ENCODE measurements at places on chromosomes 11 and 22.

DNA sequence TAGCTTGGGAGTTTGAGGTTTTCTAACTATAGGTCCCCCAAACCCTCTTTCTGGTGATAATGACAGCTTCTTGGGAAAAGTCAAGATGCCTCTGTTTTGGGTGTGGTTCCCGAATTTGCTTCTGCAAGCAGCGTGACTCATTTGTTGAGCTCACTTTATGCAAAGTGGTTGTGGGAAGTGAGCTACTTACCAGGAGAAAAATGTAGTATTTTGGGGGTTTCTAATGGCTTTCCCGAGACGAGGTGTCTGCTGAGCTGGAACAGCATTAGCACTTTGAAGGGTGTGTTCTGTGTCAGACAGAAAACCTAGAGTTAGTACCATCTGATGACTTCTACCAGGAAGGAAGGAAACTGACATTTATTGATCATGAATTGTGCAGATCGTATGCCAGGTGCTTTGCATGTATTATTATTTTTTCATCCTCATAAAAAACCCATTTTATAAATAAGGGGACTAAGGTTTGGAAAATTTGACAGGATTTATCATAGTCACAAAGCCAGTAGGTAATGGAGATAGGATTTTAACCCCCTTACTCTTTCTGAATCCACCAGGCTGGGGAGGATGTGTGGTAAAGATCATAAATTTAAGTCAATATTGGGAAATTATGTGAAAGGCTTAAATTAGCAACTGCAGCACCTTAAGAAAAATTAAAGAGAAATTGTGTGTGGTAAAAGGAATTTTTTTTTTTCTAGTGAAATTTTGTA lies 108.8 kb upstream of the CD44 start:
- no peak for DNase-seq

DNA sequence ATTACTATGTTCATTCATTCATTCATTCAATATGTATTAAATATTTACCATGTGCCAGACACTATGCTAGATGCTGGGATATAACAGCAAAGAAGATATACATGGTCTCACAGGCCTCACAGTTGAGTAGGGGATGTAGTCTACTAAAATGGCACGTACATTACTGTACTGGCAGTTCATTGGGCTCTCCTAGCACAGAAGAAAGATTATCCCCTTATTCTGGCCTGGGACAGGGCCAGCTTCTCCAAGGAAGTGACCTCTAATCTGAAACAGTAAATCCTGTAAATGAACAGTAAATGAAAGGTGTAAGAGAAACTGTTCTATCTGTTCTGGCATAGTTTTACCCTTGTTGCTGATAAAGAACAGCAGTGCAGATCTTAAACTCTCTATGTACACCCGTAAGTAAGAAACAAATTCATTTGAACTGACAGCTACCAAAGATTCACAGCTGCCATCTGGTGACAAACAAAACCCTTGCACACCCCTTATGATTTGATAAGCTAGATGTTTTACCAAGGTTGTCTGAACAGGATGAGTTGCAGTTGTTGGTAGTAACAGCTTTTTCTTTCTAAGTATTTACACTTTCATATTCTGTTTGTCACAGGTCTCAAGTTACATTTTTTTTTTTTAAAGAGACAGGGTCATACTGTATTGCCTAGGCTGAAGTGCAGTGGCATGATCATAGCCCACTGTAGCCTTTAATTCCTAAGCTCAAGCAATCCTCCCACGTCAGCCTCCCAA lies 263.1 kb downstream of the TMEM135 start:
- DNase-seq, result no peak

DNA sequence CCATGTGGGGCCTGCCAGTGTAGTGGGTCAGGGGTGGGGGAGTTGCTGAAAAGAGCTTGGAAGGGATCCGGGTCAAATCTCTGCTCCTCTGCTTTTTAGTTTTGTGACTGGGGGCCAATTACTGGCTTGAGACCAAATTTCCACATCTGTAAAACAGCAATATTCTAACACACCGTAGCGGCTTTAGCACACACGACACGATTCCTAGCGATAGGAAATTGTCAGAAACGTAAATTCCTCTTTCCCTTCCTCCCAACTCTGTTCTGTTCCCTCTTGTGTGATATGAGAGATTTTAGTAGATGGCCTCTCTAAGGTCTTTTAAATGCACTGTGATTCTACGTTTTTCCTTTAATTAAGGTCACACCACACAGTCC lies 71.9 kb downstream of the MICAL2 start:
- no peak for DNase-seq

DNA sequence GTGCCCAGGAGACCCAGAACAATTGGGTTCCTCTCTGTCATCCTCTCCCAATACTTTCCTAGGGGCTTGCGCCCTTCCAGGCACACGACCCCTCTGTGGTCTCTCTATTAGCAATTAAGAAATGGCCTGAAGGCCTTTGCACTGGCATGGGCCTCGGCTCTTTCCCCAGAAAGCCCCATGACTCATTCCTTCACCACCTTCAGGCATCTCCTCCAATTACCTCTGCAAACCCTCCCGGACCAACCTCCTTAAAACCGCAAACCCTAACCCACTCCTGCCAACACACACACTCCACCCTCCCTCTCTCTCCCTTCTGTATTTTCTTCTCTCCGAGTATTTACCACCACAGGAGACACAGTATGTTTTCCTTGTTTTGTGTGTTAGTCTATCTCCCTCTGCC lies 36.7 kb downstream of the LARGE1 start:
- DNase-seq, result no peak

GRCh38 chr11:125155100-125155444 lies 9.5 kb upstream of the PKNOX2 start:
- no peak for DNase-seq

- DNase-seq, result no peak
Observed at GRCh38 chr11:94803491-94803890, 35.3 kb downstream of the AMOTL1 start.

GRCh38 chr22:25066861-25067435 lies 114.4 kb downstream of the KIAA1671 start:
- DNase-seq, result no peak

GRCh38 chr11:32870676-32871075 lies 21.9 kb upstream of the QSER1 start:
- no peak for DNase-seq

- no peak for DNase-seq
Observed at GRCh38 chr11:20029193-20029592, 131.1 kb downstream of the DBX1 start.

GRCh38 chr11:65279741-65280440 lies 18.1 kb downstream of the POLA2 start:
- DNase-seq, result no peak

- no peak for DNase-seq
Observed at GRCh38 chr11:47478651-47479329, 29.9 kb upstream of the RAPSN start.

- no peak for DNase-seq
Observed at GRCh38 chr11:35539781-35540281, 14.4 kb upstream of the PAMR1 start.

DNA sequence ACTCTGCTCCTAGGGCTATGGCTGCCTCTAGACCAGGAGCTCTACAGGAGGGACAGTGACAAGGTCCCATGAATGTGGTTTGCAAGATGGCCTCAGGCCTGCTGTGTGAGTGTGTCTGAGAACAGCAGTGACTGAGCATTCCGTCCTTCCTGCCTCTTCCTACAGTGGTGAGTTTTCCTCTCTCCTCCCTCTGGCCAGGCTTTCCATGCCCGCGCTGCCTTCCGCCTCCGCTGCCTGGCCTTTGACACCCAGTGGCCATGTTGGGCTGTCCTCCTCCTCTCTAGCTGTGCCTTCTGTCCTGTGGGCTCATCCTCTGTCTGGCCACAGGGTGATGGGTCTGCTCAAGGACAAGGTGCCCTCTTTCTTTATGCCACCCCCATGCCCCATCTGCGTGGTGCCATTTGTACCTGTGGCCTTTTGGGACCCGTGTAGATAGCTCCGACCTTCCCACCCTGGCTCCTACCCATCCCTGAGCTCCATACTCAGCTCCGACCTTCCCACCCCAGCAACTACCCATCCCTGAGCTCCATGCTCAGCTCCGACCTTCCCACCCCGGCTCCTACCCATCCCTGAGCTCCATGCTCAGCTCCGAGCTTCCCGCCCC lies 970.4 kb downstream of the BRD1 start:
- no peak for DNase-seq

GRCh38 chr11:114209904-114210303 lies 86.3 kb upstream of the NNMT start:
- DNase-seq, result no peak

DNA sequence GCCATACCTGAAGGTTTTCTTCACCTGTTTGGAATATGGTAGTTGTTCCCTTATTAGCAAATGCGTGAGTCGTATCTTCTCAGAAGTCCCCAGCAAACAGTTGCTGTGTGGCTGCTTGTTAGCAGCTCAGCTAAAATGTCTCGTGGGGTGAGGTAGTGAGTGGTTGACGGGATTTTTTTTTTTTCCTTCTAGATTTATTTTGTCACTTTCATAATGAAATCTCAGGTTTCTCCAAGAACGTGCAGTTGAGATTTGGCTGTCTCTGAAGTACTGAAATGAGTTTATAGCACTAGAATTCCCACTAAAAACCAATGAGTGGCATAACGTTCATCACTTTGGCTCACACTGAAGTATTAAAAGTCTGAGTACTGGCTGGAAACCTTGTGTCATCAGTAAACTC lies 16.8 kb downstream of the RCN1 start:
- no peak for DNase-seq

DNA sequence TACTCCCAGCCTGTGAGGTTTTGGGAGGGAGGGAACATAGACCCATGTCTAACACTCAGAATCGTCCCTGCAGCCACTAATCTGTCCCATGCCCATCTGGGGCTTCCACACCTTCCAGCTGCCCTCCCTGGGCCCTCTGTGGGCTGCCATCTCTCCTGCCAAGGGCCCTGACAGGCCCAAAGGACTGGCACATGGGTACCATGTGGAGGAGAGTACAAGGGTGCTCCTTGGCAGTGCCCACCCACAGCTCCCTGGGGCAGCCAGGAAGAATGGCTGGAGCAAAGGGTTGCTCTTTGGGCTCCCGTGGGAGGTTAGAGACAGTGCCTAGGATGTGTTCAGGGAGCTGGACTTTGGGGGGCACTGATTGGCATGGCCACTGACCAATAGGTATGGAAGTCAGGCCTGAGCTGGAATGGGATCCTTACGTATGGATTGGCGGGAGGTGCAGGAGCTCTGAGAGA lies 56.8 kb downstream of the CD82 start:
- no peak for DNase-seq

GRCh38 chr11:790721-791564 lies 1.1 kb upstream of the CEND1 start:
- no peak for DNase-seq

DNA sequence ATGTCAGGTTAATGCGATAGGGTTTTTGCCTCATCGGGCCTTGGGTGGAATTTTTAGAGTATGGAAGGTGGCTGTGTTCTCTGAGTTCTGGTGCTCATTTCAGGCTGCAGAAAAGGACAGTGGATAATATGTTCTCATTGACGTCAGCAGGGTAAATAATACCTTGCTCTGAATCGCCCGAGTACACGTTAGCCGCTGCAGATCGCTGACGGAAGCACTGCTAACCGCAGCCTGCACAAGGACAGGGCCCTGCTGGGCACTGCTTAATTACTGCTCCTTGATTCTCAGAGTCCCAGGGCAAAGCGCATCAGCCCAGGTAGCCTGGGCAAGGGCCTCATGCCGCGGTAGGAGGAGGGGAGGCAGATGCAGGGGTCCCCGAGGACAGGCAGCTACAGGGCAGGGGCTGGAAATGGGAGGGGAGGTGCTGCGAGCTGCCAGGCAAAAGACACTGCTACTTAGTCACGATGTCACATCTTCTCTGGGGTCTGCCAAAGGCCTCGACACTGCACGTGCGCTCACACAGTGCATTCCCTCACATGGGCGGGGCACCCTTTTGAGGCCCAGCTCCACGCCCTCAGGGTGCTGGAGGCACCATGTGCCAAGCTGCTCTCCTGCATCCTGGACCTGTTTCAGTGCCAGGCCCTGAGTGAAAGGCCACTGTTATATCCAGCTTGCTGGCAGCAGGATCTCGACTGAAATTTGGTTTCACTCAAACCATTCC lies 35.2 kb downstream of the PPP2R1B start:
- no peak for DNase-seq

DNA sequence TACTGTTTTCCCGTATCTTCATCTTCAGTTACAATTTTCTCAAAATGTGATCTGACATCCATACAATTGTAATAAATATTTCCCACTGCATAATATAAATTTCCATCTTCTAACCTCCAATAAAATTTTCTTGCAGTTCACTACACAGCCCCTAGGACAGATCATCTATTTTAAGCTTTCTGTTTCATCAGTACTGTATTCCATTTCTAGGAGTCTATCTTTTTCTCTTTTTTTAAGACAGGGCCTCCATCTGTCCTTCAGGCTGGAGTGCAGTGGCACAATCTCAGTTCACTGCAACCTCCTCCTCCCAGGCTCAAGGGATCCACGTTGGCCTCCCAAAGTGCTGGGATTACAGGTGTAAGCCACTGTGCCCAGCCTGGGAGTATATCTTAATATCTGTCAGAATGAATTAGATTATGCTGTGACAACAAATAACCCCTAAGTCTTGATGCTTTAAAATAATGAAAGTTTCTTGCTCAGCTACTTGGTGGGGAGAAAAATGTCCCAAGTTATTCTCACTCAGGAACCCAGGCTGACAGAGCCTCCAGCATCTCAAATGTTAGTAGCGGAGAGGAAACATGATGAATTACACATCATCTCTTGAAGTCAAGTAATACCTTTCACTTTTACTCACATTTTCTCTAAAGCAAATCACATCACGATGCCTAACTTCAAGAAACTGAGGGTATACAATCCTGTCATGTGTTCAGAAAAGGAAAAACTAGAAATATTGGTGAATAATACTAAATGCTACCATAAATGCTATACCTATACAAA lies 92.2 kb downstream of the BUD13 start:
- no peak for DNase-seq

DNA sequence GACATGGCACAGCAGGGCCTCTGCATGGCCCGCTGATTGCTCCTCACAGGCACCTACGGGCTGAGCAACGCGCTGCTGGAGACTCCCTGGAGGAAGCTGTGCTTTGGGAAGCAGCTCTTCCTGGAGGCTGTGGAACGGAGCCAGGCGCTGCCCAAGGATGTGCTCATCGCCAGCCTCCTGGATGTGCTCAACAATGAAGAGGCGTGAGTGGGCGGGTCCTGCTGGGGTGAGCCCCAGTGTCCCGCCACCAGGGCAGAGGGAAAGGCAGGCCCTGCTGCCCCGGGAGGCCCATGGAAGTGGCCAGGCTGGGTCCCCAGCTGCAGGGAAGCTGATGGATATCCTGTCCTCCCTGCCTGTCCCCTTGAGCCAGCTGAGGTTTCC lies 18.6 kb upstream of the DGCR8 start:
- no peak for DNase-seq

GRCh38 chr22:50047346-50047745 lies 10.8 kb downstream of the TTLL8 start:
- no peak for DNase-seq

GRCh38 chr11:107621081-107621480 lies 30.1 kb downstream of the ELMOD1 start:
- no peak for DNase-seq

- no peak for DNase-seq
Observed at GRCh38 chr11:67538306-67538705, 15.1 kb upstream of the CABP2 start.

DNA sequence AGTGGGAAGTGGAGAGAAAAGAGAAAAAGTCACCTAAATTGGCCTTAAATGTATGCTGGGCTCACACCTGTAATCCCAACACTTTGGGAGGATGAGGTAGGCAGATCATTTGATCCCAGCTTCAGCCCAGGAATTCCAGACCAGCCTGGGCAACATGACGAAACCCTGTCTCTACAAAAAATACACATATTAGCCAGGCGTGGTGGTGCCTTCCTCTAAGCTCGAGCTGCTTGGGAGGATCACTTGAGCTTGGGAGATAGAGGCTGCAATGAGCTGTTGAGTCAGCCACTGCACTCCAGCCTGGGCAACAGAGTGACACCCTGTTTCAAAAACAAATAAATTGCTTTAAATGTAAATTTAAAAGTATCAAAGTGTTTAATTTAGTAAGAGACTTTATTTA lies 3.9 kb downstream of the CBL start:
- no peak for DNase-seq

Measured in activated naive CD4-positive, alpha-beta T cell (primary cell).